ENCODE measurements at places on chromosomes 1 and 21.
A peak's percentile ranks its signal among the peaks of the same experiment; 100 is the strongest.

GRCh38 chr1:76300556-76300955 is 226.0 kb downstream of the ST6GALNAC3 start:
- no peak for DNase-seq

DNA sequence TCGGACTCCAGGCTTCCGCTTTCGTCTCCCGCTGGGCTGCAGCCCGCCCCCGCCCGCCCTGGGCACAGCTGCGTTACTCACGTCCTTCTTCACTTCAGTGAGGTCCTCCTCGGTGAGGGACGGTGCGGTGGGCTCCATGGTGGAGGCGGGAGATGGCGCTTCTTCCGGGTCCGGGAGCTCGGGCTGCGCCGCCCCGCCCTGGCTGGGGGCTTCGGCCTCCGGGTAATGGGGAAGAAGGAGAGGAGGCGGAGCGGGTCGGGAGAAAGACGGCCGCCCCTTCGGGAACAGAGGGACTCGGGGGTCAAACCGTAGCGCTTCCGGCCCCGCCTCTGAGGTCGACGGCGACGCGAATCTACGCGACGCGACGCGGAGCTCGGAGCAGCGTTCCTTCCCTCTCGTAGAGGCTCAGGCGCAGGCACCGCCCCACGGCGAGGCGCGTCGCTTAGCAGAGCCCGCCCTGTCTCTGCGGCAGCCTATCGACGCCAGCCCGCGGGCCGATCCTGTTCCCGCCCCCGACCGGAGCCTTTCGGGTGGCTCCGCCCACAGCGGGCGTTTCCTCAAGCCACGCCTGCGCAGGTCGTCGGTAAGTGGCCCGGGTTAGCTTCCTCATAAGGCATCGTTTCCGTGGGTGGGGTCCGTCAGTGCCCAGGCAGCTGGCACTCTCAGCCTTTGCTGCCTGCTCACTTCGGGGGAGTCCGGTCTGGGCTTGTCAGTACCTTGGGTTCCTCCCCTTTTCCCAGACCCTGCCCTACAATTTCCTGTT is at the start of gene BCL10:
Gene BCL10 (minus strand): TSS at position 418 of the 763 bp plus-strand sequence. CDS start 280 bp downstream, at position 138.
- peak; percentile 95 for DNase-seq

DNA sequence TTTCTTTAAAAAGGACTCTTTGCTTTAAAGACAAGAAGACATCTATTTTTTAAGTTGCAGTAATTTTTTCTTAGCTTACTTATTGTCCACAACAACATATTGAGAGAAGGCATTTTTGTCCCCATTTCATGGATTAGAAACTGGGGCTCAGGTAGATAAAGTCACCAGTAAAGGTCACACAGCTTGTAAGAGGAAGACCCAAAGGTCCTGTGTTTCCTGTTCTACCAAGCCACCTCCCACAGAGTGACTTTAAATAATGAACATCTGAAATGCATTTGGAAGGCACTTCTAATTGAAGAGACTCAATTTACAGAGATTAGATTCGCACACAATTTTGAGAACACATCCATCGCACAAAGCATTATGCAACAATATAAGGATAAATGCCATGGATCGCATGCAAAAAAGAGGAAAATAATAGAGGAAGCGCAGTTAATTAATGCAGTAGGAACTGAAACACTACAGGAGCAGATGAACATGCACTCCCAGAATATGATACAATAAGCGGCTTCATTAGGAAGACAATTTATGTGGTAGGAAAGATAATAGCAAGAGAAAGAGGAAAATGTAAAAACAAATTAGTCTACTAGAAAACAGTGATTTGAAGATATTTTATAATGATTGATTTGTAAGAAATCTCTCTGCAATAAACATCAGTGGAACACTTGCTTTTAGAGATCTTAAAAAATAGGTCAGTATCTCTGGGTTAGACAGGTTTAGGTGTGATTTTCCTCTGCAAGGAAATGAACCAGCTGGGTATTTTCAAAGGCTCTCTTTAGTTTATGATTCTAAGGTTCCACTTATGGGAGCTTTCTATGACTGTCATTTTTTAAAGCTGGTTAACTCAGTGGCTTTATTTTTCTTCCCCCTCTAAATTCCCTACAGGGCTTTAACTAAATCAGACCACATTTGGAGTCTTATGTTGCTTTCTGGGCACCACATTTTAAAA is 27.1 kb upstream of the CD2 start:
- no peak for DNase-seq

DNA sequence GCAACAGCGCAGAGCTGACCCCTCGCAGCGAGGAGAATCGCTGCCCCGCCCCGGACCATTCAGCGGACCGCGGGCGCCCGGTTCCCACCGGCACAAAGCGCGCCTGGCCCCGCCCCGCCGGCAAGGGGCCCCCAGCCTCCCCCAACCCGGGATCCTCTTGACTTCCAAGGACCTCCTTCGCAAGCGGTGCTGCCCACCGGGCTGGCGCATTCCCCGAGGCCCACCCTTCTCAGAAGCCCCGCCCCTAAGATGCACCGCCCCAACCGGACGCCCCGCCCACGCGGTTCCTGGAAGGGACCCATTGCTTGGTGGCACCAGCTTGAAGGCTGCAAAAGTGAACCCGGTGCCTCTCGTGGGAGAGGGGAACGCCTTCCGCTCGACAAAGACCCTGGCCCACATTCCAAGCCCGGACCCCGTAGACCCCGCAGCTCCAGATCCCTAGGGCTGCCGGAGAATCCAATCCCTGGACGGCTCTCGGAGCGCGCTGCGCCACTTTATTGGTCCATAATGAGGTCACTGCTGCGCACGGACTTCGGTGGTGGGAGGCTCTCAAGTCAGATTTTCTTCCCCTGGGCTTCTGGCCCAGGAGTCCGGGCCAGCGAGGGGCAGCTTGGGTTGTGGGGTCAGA is 2.0 kb downstream of the HES3 start:
- DNase-seq = peak; percentile 26

DNA sequence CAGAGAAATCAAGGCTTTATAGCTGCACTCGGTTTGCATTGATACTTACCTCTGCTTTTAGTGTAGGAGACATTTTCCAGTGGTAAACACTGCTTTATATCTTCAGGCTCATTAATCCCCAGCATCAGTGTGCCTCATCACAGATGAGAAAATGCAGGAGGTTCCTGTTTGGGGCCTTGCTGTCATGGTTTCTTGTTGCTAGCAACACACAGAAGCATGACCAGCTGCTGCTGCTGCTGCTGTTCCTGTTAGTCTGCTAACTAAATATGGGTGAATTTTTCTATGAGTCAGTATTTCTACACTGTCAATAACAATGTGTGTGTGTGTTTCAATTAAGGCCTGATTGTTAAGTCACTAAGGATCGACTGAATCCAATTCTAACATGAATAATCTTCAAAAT is 85.8 kb upstream of the RGS1 start:
- no peak for DNase-seq

- DNase-seq = peak; percentile 2
Observed at GRCh38 chr1:20216574-20216973, 30.3 kb upstream of the PLA2G2C start.

DNA sequence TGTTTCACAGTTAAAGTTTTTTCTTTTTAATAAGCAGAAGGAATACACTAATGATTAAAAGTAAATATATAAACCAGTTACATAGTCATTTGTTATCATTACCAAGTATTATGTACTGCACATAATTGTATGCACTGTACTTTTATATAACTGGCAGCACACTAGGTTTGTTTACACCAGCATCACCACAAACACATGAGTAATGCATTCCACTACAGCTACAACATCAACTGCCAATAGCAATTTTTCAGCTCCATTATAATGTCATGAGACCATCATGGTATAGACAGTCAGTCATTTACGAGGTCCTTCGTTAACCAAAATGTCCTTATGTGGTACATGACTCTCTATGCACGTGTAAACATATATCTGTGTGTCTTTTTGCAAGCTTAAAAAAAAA is 35.2 kb downstream of the SCYL3 start:
- no peak for DNase-seq

DNA sequence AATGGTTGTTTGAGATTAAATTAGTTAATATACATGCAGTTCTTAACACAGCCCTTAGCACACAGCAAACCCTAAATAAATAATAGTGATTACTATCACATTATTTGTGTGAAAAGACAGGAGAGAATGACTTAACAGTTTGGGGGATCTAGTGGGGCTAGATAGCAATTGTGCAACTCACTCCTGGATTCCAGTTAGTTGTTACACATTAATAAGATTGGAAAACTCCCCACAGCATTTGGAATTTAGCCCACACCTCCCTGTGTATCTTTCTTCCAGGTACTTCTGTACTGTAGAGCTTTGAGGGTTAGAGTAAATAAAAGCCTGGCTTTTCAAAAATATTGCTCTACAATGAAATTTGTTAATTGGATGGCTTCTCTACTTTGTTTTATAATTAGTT is 93.2 kb downstream of the KCTD3 start:
- no peak for DNase-seq

GRCh38 chr1:24085546-24085945 is 26.4 kb downstream of the MYOM3 start:
- no peak for DNase-seq

- DNase-seq = no peak
Observed at GRCh38 chr1:18819203-18819602, 40.3 kb downstream of the TAS1R2 start.

GRCh38 chr1:96206451-96206850 is 515.1 kb upstream of the PTBP2 start:
- DNase-seq = no peak

GRCh38 chr1:172229942-172230341 is 190.5 kb upstream of the C1orf105 start:
- DNase-seq = no peak

DNA sequence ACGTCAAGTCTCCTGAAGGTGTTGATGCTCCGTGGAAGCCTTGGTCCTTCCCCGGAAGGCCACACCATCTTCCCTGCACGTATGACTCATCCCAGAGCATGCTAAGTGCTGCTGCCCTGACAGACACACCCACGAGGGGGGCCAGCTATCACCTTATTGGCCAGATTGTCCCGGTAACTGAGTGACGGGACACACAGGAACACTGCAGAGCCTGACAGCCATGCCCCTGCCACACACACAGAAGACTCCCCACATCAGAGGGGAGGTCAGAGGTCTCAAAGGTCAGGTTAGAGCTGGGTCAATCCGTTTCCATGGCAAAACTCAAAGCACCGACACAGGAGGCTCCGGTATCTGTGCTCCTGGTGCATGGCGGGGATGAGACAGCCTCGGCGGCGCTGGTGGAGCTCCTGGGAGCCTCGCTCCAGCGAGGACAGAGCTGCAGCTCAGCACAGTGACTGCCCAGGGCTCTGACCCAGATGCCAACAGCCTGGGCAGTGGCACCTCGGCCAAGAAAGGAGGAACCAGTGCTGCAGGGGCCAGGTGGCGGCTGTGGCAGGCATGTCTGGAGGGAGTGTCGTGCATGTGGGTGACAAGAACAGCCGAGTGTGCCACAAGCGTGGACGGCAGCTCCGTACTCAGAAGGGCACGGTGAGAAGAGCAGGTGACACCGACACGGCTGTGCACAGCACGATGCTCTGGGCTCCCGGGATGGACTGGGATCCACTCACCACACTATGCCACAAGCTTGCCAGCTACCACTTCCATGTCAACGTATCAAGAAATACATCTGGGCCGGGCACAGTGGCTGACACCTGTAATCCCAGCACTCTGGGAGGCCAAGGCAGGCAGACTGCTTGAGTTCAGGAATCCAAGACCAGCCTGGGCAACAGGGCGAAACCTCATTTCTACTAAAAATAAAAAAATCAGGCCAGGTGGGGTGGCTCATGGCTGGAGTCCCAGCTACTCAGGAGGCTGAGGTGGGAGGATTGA is 14.8 kb upstream of the TMEM240 start:
- no peak for DNase-seq

DNA sequence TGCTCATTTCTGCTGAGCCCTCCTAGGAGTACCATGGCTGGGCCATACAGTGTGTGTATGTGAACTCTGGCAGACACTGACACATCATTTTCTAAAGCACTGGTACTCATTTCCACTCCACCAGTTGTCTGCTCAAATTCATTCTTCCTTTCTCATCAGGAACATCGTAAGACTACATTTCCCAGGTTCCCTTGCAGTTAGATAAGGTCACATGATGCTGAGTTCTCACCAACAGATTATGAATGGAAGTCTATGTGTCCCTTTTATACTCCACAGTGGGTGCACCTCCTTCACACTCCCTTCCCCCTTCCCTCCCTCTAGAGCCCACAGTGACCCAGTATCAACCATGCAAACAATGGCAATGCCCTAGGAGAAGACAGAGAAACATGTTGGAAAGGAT is 38.3 kb upstream of the PAX7 start:
- no peak for DNase-seq

DNA sequence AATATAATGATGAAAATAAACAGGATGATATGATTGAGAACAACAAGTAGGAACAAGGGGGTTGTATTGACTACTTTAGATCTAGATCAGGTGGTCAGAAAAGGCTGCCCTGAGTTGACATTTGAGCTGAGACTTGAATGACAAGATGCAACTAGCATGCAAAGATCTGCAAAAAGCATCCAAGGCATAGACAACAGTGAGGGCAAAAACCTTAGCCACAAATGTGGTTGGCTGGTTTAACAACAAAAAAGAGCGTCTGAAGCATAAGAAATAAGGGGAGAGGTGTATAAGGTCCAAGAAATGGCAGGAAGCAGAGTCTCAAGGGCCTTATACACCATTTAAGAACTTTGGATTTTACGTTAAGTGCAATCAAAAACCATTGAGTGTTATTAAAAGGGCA is 3.2 kb downstream of the RAB3GAP2 start:
- DNase-seq = no peak

GRCh38 chr1:83829106-83829505 is 169.8 kb downstream of the TTLL7 start:
- no peak for DNase-seq

DNA sequence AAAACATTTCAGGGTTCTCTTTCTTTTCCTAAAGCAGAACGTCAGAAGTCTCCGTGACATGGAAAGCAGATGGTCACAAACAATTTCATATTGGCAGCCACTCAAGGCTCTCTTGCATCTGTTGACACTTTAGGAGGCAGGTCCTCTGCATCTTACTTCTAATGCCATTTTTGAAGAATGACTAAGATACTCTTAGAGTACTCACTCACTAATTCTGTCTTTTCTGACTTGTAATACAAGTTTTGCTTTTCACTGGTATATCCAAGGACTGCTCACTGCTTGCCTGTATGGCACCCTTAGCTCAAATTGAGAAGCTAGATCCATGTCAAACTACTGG is 68.3 kb downstream of the PRRX1 start:
- no peak for DNase-seq

DNA sequence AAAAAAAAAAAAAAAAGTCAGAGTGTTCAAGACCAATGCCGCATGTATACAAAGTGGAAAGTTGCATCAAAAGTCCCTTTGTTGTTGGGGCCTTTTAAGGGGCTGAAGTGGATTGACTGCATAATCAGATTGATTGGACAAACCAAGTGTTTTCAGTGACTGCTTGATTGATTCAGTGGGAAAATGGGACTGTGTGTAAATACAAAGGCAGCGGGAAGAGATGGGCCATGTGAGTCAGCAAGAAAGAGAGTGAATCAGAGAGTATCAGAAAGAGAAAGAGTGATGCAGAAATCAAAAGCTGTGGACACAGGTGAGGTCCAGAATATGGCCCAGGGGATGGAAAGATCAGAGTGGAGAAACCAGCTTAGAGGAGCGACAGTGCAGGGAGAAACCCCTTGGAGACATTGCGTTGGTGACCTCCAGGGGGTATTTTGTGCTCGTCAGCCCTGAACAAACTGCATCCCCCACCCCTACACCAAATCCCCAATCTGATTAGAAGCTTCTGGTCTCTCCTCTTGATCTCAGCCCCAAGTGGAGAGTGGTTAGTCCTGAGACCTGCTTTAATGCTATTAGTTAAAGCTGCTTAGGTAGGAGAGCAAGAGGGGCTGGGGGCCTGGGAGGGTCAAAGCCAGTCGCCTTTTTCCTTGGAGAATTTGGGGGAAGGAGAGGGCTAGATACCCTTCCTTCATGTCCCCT is 5.1 kb upstream of the ETV3L start:
- DNase-seq = no peak

All from SW 1271 (cell line).